ENCODE measurements at places on chromosomes 3 and 15.
A peak's percentile ranks its signal among the peaks of the same experiment; 100 is the strongest.

- no peak for DNase-seq
These were observed 457.4 kb downstream of the MAGI1 start for GRCh38 chr3:65581313-65581712.

DNA sequence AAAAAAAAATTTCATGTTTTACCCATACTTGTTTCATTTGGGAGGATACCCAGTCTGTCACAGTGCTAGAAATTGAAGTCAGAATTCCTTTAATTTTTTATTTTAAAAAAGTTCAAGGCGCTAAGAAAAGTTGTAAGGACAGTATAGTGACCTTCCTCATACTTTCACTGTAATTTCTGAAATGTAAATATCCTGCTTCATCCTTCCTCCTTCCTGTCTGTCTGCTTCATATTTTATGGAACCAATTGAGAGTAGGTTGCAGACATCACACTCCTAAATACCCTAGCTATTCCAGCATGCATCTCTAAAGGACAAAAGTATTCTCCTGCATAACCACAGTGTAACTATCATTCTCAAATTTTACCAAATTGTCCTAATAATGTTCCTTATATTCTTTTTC, 35.8 kb downstream of the CMTM8 start:
- DNase-seq = no peak

DNA sequence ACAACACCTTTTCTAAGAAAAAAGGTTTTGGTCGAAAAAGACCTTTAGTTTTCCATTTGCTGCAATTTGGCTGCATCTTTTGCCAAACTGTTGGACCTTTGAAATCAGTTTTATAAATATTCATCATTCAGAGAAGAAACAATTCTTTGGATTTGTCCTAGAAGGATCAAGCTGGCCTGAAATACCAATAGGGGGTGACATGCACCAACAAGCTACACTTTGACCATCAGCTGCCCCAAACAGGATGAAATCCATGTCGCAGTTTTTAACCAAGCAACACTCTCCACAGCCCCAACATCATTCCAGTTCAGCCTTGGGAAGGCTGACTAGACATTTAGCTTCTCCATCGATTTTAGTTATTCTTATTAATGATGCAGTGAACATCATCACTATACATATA, 9.8 kb downstream of the RPL15 start:
- DNase-seq = peak; percentile 67

- DNase-seq = no peak
These were observed 156.0 kb downstream of the ISL2 start for GRCh38 chr15:76492538-76492937.

- no peak for DNase-seq
These were observed at the start of gene GPR87 for GRCh38 chr3:151316267-151316991. Gene GPR87 (minus strand): TSS chr3:151316820. CDS start chr3:151300100, 16,720 bp downstream.

DNA sequence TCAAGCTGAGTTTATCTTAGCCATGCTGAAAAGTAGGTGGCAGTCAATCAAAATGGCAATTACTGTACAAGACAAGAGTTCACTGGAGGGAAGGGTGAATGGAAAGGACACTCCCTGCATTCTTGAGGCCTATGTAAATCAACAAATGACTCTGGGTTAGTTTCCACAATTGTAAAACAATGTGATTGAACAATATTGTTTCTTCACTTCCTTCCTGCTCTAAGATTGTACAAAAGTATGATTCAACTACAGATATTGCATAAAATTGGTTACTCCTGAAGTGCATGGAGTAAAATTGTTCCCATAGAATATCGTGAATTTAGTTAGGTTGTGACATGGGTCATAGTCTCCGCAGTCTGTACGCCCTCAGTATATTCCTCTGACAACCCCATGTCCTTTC, 277.6 kb downstream of the LPP start:
- no peak for DNase-seq

- DNase-seq = no peak
These were observed 384.3 kb upstream of the NR2F2 start for GRCh38 chr15:95946241-95946640.

DNA sequence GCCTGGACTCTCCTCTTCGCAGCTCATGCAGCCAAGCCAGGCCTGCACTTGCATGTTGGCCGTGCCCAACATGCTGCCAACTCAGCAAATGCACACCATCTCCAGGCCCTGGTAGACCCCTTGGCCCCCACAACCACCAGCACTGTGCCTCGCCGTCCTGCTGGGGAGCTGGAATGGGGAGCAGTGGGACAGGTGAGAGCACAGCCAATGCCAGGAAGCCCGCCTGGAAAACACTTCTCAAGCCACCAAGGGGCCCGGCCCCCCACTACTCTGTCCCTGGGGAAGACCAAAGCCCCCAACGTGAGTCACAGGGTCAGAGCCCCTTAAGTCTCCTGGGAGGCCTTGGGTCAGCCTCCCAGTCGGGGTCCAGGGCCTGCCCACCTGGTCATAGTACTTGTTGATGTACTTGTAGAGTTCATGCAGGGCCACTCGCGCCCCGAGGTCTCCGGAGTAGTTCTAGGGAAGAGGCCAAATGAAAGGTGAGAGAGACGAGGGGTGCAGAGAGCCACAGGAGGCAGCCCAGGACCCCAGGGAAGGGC, 24.5 kb downstream of the PLXNB1 start:
- DNase-seq = no peak

GRCh38 chr3:107884719-107885460, 205.9 kb downstream of the CD47 start:
- DNase-seq = no peak

DNA sequence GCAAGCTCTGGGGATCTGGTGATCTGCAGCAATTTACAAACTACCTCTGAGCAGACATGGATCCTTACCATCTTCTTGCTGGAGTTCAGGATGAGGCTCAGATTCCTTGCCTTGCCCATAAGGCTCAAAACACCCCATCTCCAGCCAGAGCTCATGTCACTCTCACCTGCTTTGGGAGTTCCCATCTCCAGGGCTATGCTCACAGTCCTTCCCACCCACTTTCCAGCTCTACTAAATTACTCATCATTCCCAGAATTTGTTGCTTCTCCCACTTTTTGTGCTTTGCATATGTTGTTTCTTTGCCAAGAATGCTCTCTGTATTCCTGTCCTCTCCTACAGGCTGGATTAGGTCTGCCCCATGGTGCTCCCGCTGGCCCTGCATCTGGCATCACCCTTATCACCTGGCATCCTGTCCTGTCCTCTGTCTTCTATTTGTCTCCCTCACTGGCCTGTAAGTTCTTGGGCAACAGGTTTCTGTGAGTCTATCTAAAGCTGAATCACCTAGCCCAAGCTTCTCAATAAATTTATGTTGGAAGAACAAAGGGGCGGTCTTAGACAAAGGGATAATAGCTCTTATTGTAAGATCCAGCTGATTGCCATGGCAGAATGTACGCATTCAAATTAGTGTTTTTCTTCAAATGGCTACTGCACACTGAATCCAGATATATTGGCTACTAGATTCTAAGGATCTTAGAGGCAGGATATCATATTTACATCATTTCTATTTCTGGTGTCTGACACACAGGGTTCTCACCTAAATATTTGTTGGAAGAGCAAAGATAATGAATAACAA, 179.2 kb downstream of the CLSTN2 start:
- peak; percentile 8 for DNase-seq

DNA sequence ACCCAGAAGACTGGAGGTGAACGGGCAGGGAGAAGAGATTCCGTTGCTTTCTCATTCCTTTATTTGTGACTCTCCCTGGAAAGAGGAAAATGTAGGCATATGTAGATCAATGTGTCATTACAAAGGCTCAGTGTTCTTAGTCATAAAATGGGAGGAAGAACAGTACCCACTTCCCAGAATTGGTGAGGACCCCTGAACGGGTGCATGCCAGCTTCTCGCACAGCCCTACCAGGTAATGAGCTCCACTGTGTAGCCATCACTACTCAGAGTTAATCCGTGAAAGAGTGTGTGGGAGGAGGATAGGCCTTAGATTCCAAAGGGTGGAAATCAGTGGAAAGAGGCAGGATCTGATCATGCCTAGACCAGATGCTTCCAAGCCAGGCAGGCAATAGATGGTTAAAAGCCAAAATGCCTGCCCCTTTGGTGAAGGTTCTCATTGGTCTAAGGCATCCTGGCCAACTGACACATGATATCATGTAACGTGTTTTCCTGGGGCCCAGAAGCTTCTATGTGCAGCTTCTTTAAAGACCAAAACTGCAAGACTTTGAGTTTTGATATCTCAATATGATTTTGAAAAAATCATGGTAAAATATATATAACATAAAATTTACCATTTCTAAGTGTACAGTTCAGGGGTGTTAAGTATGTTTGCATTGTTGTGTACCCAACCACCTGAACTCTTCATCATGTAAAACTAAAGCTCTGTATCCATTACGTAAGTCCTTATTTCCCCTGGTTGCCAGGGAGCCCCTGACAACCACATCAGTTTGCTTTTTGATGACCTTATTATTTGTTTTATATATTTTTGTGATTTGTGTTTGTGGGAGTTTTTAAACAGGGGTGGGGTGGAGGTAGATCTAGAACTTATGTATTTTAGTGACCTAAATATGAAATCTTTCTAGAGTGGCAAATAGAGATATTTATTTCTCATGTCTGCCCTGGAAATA, 402.2 kb upstream of the CFAP20DC start:
- DNase-seq = no peak

- no peak for DNase-seq
These were observed 118.8 kb downstream of the PLD1 start for GRCh38 chr3:171691485-171691884.

DNA sequence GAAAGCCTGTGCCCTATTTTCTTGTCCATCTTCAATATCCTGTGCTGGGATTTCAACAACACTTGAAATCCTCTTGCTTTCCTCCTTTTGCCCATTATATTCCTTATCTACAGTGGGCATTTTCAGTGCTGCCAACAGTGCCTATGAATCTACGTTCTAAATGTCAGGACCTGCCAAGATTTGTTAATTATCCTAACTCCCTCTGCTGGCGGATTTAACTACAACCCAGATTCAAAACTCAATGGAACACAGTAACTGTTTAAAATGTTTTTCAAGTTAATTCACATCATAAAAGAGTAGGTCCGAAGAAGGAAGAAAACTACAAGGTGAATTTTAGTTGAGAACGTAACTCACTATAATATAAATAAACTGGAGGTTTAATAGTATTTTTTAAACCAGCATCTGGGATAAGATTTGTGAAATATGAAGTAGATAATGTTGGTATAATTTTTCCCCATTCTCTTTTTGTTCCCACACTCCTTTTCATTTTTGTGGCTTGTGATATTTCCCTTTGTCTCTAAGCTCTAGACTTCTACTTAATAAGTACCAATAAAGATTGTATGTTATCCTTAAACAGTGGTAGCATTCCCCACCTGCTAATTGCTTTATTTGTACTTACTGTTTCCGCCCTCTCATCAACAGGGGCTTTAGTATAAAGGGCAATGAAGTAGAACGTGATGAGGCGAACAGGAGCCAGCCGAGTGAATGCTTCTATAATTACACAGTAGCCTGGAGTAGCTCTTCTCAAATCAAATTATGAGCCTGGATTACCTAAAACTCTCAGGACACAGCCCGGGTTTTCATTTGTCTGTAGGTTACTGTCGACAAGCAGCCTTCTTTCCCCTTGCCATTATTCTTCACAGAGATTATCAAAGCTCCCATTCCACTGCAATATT, 302.5 kb upstream of the ATP11B start:
- DNase-seq = peak; percentile 81

- no peak for DNase-seq
These were observed 333.9 kb downstream of the TIGIT start for GRCh38 chr3:114627770-114628169.

- no peak for DNase-seq
These were observed 27.1 kb downstream of the CCDC13 start for GRCh38 chr3:42745776-42746454.

DNA sequence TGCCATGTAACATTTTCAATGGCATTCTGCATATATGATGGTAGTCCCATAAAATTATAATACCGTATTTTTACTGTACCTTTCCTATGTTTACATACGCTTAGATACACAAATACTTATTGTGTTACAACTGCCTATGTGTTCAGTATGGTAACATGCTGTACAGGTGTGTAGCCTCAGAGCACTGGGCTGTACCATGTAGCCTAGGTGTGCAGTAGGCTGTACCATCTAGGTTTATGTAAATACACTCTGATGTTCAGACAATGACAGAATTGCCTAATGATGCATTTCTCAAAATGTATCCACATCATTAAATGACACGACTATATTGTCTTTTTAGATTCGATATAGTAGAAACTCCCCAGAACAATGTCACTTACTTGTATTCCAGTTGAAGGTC, 22.7 kb downstream of the CD80 start:
- no peak for DNase-seq

DNA sequence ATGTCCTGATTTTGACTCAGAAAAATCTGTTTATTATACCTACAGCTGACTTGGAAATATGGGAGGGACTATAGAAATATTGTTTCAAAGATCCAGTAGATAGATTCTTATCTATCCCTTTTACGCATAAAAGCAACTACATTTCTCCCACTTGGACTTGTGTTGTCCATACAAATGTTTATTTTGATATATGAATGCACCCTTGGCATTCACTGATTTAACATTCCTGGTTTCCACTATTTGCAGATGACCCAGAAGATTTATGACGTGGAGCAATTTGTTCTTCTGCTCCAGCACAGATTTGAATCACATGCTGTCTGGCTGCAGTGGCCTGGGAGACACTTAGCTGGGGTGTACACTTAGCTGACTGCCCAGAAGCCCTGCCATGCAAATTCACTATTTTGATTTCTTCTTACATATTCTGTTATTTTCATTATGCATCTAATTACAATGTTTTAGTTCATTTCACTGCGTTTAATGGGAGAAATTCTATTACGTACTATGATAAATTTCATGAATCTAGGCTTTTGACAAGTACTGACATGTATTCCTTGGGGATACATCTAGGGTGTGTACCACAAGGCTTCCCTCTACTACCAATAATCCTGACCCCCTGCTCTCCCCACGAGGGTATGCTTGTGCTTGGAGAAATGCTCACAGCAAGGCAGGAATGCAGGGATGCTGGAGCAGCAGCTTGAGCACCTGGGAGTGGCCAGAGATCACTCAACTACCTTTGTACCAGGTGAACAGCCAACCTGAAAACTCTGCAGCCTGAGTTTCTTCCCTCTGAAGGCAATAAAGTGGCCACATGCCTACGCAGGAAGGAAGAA, 223.6 kb upstream of the TBL1XR1 start:
- no peak for DNase-seq

- peak; percentile 60 for DNase-seq
These were observed 223.3 kb upstream of the TPRG1 start for GRCh38 chr3:188948281-188948996.

- no peak for DNase-seq
These were observed 255.0 kb upstream of the ROPN1 start for GRCh38 chr3:124246949-124247348.

DNA sequence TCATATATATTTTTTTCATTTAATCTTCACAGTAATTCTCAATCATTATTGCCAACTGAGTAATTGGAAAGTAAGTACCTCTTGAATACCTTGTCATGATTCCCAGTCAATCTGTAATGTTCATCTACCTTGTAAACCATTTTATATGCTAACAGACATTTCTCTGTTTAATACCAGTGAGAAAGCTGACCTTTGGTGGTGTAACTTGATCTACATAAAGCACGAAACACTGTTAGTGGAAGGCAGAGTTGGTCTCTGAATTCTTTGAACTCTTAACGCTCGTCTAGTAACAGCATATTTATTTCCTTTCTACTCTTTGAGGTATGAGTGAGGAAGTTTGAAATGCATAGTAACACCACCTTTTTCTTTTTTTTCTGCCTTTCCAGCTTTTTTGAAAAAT, 59.5 kb downstream of the SLC25A26 start:
- DNase-seq = no peak

GRCh38 chr3:66406831-66407610, 93.8 kb downstream of the LRIG1 start:
- DNase-seq = no peak

- no peak for DNase-seq
These were observed 17.7 kb downstream of the CLEC3B start for GRCh38 chr3:45043728-45044299.

Data from midbrain (tissue), 1 donor.